Astrocyte of the spinal cord (primary cell): ENCODE measurements at places on chromosomes 11 and 22.

DNA sequence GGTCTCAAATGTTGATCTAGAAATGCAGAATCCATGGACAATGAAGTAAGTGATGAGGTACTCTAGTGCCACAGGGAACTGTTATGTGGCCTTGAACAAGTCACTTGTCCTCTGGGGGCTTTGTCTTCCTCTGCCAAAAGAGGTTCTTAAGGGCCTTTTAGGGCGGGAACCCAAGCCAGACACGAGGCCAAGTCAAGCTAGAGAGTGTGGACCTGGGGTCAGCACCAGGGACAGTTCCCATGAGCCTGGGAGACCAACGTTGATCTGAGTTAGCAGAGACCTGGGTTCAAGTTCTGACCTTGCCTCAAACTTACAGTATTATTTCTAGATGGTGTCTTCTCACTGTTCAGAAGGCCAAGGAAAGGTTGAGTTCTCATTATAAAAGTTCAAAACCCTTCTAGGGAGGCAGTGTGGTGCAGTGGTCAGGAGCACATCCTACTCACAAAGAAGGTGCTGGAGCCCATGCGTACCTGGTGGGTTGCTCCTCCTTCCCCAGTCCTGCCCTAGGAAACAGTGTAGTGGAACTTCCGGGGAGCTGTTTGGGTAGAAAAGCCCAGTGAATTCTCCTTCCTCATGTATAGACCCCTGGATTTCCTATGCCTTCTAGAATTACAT lies 121.5 kb downstream of the CHST1 start:
- DNase-seq: no peak

DNA sequence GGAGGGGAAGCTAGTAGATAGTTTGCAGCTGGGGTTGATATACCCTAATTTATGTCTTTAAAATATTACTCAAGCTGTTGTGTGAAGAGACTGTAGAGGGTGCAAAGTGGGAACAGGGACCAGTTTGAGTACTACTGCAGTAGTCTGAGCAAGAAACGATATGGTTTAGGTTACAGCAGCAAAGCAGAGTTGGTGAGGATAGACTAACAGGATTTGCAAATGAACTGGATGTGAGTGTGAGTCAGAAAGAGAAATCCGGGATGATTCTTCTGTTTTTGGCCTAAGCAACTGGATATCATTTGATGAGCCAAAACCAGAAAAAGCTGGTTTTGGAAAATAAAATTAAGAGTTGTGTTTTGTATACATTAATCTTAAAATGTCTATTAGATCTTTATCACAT lies 749.5 kb upstream of the CCDC90B start:
- DNase-seq: no peak

GRCh38 chr11:116855413-116855812 lies 18.0 kb upstream of the APOA1 start:
- no peak for DNase-seq

- no peak for DNase-seq
These were observed 58.8 kb downstream of the LIF start for GRCh38 chr22:30187529-30188407.

DNA sequence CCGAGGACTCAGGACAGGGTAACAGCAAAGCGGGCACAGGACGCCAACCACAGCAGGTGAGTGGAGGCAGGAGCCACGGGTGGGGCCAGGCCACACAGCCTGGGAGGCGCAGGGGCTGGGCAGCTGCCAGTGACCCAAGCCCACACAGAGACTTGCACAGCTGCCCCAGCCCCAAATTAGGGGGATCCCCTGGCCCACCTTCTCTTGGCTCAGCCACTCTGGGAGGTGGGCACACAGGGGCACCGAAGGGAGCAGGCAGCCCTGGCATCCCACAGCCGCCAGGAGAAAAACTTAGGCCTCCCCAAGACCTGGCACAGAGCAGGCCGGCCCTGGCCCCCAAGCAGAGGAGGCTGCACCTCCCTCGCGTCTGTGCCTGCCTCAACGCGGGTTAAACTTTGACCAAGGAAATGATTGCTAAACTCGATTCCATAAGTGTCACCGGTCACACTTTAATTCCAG lies at the start of gene SLC22A12:
SLC22A12 (plus strand) TSS at position 458 of the 459 bp plus-strand sequence. CDS start 337 bp downstream, outside the sequence.
- DNase-seq: no peak

GRCh38 chr11:77250881-77251640 lies 50.4 kb downstream of the GDPD4 start:
- peak; percentile 63 for DNase-seq

- no peak for DNase-seq
These were observed 375.6 kb downstream of the KCNA4 start for GRCh38 chr11:29641201-29641600.

DNA sequence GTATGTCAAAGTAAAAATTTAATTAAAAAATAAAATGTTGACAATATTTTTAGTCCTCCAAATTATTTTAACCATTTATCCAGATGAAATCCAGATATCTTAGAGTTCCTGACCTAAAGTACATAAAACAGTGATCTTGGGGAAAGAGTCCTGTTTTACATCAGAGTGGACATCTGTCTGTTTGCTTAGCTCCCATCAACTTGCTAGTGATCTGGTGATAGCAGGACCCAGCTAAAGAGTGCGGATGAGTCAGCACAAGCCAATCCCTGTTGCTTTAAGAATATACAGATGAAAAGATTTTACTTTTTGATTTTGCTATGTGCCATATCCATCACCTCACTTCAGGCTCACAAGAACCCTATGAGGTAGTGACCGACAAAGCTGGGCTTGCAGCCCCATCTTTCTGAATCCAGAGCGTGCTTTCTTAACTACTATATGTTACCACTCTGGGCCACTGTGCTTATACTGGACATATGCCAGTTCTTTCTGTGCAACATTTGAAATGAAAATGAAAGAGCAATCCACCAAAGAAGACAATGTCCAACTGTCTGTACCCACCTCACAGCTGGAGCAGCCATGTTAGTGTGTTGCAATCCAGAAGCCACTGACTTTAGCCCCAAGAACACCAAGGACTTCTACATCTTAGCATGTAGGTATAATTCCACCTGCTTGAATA lies 167.6 kb upstream of the SESN3 start:
- peak; percentile 60 for DNase-seq

DNA sequence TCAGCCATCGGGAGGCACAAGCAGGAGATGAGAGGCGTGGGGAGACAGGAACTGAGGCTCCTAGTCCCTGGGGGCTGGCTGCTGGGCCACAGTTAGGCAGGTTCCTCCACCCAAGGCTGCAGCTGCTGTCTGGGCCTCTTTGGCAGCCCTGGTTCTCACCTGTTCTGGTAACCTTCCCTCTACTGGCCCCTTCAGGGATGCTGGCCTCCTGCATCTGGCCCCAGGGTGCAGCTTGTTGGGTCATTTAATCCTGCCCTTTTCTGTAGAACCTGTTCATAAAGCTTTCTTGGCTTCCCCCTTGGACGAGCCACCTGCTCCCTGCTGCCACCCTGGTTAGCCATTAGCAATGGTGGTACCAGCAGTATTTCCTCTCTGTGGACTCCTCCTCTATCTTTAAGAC lies 5.5 kb downstream of the USH1C start:
- DNase-seq: no peak
